ENCODE measurements at places on chromosomes 1 and 21.

DNA sequence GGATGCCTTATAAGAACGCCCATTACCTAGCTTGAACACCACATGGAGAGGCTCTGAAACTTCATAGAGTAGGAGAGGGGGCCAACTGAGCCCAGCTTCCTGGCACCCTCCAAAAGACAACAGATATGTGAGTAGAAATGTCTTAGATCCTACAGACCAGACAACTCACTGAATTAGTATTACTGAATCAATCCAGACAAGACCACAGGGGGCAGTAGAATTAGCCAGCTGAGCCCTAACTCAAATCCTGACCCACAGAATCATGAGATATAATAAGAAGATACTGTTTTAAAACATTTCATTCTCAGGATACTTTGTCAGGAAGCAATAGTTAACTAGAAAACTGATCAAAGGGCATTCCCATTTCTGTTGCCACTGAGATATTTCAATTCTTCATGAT lies 45.8 kb upstream of the C1orf21 start:
- DNase-seq, result no peak

- DNase-seq, result no peak
Measured at GRCh38 chr1:84385347-84385746, 12.9 kb upstream of the DNASE2B start.

DNA sequence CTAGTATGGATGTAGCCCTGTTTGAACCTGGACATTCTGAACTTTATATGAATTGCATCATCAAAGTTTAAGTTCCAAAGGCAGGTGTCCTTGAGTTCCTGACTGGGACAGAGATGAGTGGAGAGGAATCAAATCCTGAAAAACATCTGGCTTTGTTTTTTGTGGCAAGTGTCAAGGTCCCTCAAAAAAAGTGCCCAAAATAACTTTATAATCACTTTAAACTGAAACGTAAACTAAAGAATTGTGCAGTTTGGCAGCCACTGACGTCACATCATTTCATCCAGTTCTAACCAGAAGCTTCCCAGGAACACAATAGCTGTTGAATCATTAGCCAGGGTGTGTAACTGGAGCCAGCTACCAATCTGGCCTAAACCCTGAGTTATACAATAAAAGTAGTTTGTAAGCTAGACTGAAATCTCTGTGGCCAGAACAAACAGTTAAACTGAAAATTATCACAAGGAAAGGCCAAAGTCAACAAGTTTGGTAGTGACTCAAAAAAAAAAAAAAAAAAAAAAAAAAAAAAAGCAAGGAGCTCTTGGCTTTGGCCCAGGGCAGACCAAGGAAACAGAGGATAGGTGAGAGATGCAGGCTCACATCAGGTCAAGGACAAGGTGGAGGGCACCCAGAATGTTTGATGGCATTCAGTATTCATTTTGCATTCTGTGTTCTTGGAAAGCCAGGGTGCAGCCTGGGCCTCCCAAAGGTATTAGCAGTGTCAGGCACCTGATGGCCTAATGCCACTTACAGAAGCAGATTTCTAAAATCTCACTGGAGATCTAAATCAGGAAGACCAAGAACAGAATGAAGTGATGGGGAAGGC lies 74.3 kb downstream of the TNFSF18 start:
- no peak for DNase-seq

- DNase-seq, result peak; percentile 5
Measured at GRCh38 chr1:165143437-165144065, 213.0 kb downstream of the LMX1A start.

GRCh38 chr21:46340998-46341397 lies 17.0 kb downstream of the PCNT start:
- DNase-seq, result no peak

DNA sequence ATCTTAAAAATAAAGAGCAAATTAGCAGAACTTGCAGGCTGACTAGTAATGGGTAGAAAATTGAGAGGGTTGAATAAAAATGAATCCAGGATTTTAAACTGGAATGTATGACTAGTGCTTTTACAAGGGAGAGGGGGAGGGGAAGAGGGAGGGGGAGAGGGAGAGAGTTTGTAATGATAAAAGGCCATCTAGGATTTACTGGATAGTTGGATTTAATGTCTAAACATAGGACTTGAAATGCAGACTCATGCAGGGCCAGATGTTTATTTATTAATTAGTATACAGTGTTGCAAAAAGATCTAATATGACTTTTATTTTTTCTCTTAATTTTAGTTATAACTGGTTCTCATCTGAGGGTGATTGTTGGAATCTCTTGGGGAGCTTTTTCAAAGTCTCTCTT lies 4.3 kb downstream of the ZNF326 start:
- DNase-seq, result no peak

- DNase-seq, result peak; percentile 16
Measured at GRCh38 chr1:21344750-21345443, 54.6 kb upstream of the ECE1 start.

DNA sequence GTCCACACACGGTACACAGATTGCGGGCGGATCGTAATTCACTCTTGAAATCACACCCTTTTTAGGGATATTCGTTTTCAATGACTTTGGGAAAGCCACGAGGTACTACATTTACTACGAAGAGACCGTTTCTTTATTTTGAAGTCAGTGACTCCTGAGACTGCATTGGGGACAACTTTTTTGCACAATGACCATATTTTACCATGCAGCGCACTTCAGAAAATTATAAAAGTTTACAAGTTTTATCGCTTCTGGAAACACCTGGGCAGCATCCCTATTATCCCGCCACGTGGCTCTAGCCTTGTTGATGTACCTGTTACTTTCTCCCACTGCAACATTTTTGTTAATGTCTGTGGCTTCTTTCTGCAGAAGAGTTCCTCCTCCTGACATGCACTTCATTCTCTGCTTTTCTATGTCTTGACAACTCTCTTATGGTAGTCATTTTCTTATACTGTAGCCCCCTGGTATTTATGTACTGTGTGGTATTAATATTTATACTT lies 1.3 kb upstream of the AKT3 start:
- no peak for DNase-seq

- DNase-seq, result peak; percentile 7
Measured at GRCh38 chr1:7616076-7616832, 154.8 kb upstream of the VAMP3 start.

GRCh38 chr1:18010945-18011344 lies 96.7 kb upstream of the IGSF21 start:
- no peak for DNase-seq

DNA sequence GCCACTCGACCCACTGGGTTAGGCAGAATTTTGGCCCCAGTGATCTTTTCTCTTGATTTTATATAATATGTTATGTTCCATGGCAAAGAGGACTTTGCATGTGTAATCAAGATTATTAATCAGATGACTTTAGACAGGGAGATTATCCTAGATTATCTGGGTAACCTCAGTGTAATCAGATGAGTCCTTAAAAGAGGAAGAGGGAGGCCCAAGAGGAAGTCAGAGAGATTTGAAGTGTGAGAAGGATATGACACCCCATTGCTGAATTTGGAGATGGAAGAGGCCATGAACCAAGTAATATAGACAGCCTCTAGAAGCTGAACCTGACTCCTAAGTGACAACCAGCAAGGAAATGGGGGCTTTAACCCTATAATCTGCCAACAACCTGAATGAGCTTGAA lies 117.1 kb upstream of the CSF3R start:
- DNase-seq, result no peak

DNA sequence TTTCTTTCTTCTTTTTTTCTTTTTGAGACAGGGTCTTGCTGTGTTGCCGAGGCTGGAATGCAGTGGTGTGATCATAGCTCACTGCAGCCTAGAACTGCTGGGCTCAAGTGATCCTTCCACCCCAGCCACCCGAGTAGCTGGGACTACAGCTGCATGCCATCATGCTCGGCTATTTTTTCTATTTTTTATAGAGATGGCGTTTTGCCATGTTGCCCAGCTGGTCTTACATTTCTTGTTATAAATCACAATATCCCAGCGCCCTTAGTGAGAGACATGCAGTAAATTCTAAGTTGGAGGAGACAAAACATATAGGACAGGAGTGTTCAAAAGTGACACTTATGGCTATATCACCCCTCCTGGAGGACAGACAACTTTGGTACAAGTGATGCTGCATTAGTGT lies 31.3 kb upstream of the ACTN2 start:
- DNase-seq, result no peak

DNA sequence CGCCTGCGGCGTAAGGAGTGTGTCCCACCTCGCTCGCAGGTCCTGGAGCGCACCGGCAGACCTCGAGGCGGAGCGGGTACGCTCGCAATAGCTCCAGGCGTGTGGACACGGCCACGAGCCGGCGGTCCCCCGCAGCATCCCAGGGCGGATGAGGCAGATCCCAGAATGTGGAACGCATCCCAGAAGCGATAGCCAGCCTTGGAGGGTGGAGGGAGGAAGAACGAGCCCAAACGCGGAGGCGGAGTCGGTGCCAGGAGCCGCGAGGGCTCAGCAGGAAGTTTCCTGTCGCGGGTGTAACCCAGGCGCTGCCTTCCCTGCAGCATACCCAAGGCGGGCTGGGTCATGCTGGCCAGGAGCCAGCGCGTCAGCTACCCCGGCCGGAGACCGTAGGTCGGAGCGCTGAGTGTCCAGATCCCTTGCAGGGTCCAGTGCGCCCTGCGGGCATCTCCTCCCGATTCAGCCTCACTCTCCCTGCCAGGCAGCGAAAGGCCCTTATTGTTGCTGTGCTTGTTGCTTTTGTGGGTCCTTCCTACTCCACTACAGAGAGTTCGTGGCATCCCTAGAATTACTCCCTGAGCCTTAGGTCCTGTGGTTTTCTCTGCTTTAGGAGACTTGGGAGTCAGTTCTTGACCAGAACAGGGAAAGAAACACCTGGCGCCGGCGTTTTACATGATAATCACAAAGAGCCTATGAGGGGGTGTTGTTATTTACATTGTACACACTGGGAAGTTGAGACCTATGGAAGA lies 27.7 kb downstream of the STYXL2 start:
- DNase-seq, result peak; percentile 27

GRCh38 chr1:87712261-87713010 lies 383.8 kb downstream of the LMO4 start:
- no peak for DNase-seq

GRCh38 chr1:6651909-6652308 lies 27.2 kb downstream of the THAP3 start:
- DNase-seq, result no peak

DNA sequence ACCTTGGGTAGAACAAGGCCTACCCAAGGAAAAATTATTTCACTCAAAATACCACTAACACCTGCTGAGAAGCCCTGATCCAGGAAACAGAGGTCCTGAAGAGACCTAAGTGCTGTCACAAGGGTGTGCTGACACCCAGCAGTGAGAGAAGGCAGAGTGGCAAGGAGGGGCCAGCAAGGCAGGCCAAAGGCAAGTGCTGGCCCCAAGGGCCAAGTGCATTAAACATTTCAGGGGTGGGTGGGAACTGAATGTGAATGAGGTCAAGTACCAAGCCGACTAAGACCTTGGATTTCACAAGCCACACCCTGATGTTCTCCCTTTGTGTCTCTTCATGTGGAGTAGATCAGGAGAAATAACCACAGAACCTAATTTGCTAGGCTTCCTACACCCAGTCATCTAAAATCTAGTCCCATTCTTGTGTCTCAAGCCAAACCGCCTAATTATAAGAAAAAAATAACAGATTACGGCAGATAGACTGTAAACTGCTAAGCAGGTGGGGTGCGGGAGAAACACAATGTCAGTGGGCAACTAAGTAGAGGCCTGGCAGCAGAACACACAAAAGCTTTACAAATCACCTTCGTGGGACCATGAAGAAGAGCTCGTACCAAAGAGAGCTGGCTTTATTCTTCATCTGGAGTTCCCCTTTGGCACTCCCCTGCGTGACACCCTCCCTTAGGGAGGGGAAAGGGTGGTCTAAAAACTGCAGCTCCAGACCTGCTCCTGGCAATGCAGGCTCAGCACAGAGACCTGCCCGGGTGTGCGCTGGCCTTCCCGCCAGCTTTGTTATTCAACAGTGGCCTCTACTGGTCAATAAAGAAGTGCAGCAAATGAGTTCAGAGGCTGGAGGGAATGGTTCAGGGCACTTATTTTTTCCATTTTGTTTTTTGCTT lies 8.7 kb downstream of the UBE2G2 start:
- peak; percentile 71 for DNase-seq

- no peak for DNase-seq
Measured at GRCh38 chr1:29798699-29799566, 562.6 kb downstream of the PTPRU start.

DNA sequence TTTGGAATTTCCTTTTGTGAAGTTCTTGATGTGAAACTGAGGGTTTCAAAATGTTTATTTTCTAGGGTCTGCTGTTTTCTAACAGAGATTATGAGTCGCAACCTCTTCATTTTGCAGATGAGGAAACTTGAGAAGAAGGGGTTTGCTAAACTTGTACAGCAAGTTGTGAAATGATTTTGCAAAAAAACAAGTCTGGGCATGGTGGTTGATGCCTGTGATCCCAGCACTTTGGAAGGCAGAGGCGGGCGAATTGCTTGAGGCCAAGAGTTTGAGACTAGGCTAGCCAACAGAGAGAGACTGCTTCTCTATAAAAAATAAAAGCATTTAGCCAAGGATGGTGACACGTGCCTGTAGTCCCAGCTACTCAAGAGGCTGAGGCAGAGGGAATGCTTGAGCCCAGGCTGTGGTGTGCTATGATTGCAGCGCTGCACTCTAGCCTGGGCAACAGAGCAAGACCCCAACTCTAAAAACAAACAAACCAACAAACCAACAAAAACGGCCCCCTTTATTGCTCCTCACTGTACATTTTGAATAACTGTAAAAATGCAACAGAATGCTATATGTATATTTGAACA lies 9.9 kb downstream of the TRIM67 start:
- no peak for DNase-seq

DNA sequence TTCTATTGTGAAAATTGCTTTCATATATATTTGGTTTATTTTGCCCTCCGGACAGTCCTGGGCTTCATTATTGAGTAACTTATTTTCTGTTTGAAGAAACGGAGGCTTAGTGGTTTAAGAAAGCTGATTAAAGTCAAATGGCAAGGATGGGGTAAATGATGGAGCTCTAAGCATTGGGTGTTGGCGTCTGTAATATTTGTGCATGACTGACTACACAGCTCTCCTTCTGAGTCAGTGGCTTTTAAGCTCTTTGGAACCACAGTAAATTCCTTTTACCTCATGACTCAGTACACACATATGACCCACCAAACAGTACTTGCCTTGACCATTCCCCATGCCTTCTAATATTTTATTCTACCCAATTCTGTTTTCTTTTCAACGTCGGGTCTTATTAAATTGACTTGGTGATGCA lies 21.0 kb downstream of the B3GALT5 start:
- no peak for DNase-seq

DNA sequence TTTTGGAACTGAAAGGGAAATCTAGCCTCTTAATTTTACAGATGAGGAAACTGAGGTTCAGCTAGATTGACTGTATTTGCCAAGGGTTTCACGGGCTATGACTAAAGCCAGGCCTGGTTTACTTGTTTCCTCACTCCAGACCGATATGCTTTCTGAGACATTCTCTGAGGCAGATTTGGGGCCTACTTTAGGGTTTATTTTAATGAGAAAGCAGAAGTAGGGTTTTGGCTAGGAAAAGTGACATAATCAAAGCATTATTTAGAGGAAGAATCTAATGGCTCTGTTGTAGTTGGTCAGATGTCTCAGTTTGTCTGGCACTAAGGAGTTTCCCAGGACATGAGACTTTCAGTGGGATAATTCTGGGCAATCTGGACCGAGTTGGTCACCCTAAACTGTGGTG lies 1.5 kb upstream of the RPTN start:
- DNase-seq, result peak; percentile 13

GRCh38 chr21:46205766-46206162 lies 21.5 kb upstream of the SPATC1L start:
- DNase-seq, result no peak

- DNase-seq, result no peak
Measured at GRCh38 chr1:206020393-206021007, 3.2 kb downstream of the CTSE start.
